ENCODE measurements at places on chromosomes 1 and 21. TPM values are rescaled to one million over a fixed set of nuclear protein-coding genes. Genes with fewer than 3 reads are reported as not detected.

- no peaks in the 10 kb centered on the region for H3K36me3 ChIP-seq
- no peak for DNase-seq
- H3K4me3 ChIP-seq, result no peak overlapping the region
Observed at GRCh38 chr1:20323613-20323920, 32.9 kb downstream of the VWA5B1 start.

- no peak overlapping the region for H3K4me3 ChIP-seq
- no peak overlapping the region for H3K27ac ChIP-seq
- no peaks in the 10 kb centered on the region for H3K36me3 ChIP-seq
- DNase-seq, result no peak
- no peaks in the 10 kb centered on the region for H3K4me1 ChIP-seq
Observed at GRCh38 chr21:38413958-38414548, 84.2 kb downstream of the ERG start.

GRCh38 chr1:28602536-28603439 lies 10.7 kb downstream of the RAB42 start:
- no peak overlapping the region for H3K4me3 ChIP-seq
- no peaks in the 10 kb centered on the region for H3K27me3 ChIP-seq
- H3K27ac ChIP-seq, result no peak overlapping the region

- H3K36me3 ChIP-seq, result no peaks in the 10 kb centered on the region
- H3K4me3 ChIP-seq, result no peak overlapping the region
- no peak for DNase-seq
- no peaks in the 10 kb centered on the region for H3K4me1 ChIP-seq
Observed at GRCh38 chr1:64396817-64397216, 73.1 kb upstream of the CACHD1 start.

Gene USP48
- 130 TPM for total RNA-seq

GRCh38 chr1:63892632-63893395 lies 119.0 kb downstream of the ROR1 start:
- H3K4me3 ChIP-seq, result peak overlapping the region; percentile 16
- peaks cover 17% of the 10 kb centered on the region for H3K4me1 ChIP-seq
- peak overlapping the region; percentile 46 for H3K27ac ChIP-seq
- peaks cover 32% of the 10 kb centered on the region for H3K27me3 ChIP-seq

DNA sequence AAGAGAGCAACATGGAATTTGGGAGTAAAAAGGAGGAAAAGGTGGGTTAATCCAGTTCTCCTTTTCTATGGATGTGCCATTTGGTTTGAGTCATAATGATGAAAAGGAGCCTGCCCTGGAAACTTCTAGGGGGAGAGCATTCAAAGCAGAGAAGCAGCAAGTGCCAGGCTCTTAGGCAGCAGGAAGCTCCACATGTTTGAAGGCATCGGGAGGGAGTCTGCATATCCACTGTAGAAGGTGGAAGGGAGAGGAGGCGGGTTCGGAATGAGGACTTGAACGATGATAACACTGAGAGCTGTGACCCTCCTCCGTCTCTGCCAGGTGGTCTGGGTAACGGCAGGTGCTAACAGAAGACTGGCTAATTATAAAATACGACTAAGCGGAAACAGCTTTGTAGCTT lies 128.2 kb downstream of the RYR2 start:
- no peaks in the 10 kb centered on the region for H3K36me3 ChIP-seq
- H3K27ac ChIP-seq, result no peak overlapping the region
- H3K4me3 ChIP-seq, result no peak overlapping the region
- no peaks in the 10 kb centered on the region for H3K4me1 ChIP-seq

DNA sequence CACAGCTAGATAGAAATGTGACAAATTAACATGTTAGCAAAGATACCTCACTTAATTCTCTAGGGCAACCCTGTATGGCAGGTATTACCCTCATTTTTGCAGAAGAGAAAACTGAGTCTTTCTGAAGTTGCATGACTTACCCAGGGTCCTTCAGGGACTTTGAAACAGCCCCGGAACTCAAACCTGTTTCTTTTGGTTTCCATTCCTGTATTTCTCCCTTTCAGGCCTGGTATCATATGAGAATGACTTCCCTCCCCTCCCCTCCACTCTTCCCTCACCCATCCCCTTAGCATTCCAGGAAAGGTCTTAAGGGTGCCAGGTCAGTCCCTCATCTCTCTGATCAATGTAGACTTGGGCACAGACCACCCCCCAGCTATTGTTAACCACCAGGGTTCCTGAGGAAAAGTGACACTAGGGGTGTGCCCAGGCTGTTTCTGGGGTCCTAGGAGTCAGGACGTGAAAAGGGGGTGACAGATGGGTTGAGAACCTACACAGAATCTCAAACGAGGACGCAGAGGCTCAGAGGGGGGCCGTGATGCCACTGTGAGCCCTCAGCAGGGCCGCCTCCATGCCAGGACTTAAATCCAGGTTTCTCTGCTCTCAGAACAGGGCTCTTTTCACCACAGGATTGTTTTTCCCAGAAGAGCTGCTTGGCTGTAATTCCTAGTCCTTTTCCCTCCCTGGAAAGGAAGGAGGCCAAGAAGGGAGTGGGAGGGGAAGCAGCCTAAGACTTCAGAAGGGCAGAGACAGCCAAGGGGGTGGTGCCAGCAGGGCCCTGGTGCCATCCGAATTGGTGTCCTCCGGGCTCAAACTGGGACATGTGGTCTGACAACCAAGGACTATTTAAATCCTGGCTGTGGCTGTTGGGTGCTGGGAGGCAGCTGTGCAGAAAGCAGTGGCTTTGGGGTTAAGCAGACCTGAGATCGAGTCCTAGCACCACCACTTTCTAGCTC lies 2.1 kb upstream of the WASF2 start:
- H3K4me1 ChIP-seq, result peaks cover 23% of the 10 kb centered on the region
- no peaks in the 10 kb centered on the region for H3K36me3 ChIP-seq
- H3K4me3 ChIP-seq, result no peak overlapping the region

Gene LRRC53
- not detected for total RNA-seq

DNA sequence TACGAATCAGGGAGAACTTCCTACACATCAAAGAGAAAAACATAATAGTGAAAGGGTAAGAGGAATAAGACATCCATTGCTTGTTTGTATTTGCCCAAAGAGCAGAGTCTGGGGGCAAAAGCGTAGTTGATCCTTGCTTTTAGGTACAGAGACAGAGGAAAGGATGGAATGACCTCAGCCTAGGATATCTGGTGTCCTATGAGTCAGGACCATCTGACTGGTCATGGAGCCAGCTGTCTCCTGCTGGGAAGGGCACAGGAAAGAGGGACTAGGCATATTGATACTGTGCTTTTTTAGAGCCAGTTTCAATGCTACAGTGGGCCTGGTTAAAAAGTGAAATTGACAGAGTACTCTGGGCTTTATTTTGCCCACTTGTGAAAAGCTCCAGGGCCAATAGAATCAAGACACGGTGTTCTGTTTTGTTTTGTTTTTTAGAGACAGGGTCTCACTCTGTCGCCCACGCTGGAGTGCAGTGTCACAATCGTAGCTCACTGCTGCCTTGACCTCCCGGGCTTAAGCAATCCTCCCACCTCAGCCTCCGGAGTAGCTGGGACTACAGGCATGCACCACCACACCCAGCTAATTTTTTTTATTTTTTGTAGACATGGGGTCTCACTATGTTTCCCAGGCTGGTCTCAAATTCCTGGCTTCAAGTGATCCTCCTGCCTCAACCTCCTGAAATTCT lies 3.2 kb downstream of the PLEKHO1 start:
- H3K27ac ChIP-seq, result peak overlapping the region; percentile 93
- H3K4me1 ChIP-seq, result peaks cover 47% of the 10 kb centered on the region
- peaks cover 21% of the 10 kb centered on the region for H3K36me3 ChIP-seq
- H3K27me3 ChIP-seq, result no peaks in the 10 kb centered on the region

- no peak overlapping the region for H3K27ac ChIP-seq
- DNase-seq, result no peak
- H3K27me3 ChIP-seq, result no peaks in the 10 kb centered on the region
- H3K4me3 ChIP-seq, result no peak overlapping the region
Observed at GRCh38 chr1:98278055-98278454, 357.2 kb upstream of the DPYD start.

- no peak for DNase-seq
- no peak overlapping the region for H3K4me3 ChIP-seq
- no peak overlapping the region for H3K27ac ChIP-seq
- no peaks in the 10 kb centered on the region for H3K4me1 ChIP-seq
Observed at GRCh38 chr1:118960567-118961136, 27.5 kb downstream of the TBX15 start.

- no peaks in the 10 kb centered on the region for H3K36me3 ChIP-seq
- H3K27me3 ChIP-seq, result peaks cover 13% of the 10 kb centered on the region
- H3K27ac ChIP-seq, result peak overlapping the region; percentile 59
- DNase-seq, result no peak
Observed at GRCh38 chr1:167720965-167721616, 691 bp upstream of the MPZL1 start.

Gene SDC3
- total RNA-seq, result not detected

Gene FCRL1
- not detected for total RNA-seq

DNA sequence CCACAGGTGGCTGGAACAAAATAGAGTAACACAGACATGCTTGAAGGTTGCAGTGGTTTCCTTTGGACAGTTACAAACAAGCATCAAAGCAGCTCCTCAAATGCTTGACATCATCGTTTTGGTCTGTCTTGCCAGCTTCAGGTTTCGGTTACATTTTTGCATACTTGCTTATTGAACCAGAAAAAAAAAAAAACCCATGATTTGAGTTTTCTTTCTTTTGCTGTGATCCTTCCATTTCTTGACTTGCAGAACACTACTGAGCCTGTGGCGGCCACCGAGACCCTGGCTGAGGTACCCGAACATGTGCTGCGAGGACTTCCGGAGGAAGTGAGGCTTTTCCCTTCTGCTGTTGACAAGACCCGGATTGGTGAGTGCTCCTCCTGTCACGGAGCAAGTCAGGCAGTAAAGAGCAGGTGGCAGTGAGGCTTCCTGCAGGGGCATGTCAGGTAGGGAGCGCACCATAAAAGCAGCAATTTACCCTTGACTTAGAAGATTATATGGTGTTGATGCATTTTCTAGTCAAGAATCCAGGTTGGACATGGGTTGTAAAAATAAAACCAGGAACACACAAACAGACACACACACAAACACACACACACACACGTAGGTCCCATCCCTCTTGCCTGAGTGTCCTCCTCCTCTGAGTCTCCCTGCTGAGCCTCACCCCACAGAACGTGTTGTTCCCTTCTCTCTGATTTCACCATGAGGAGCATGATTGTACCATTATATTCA lies 30.9 kb downstream of the PRDM2 start:
- peaks cover 59% of the 10 kb centered on the region for H3K4me1 ChIP-seq
- H3K27me3 ChIP-seq, result no peaks in the 10 kb centered on the region
- peak overlapping the region; percentile 99 for H3K27ac ChIP-seq

DNA sequence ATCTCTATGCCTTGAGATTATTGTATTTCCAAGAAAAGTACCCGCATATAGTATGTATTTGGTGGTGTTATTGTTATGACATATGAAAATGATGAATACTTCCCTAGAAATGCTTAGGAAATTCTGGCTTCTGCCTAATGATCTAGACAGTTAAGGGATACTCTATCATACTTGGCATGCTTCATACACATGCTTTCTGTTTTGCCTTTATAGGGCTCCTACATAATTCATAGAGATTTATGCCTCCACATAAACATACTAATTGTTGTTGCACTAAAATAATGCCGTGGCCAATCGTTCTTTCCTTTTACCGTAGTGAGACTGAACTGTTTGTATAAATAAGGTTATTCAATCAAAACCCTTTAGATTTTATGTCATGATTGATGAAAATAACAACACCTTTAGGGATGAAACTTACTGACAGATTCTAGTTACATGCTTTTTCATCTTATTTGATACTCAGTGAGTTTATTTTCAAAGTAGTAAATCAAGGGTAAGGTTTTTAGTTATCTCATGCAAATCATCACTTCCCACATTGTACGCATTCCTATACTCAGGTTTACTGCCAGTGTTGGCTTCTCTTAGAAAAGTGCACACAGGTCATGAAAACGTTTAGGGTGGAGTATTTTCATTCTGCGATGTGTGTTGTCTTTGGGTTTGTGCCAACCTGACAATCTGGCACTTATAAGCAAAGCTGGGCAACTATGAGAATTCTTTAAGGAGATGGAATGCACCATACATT lies 40.5 kb upstream of the SCYL3 start:
- DNase-seq, result no peak
- H3K4me1 ChIP-seq, result no peaks in the 10 kb centered on the region
- no peaks in the 10 kb centered on the region for H3K36me3 ChIP-seq
- no peak overlapping the region for H3K27ac ChIP-seq

DNA sequence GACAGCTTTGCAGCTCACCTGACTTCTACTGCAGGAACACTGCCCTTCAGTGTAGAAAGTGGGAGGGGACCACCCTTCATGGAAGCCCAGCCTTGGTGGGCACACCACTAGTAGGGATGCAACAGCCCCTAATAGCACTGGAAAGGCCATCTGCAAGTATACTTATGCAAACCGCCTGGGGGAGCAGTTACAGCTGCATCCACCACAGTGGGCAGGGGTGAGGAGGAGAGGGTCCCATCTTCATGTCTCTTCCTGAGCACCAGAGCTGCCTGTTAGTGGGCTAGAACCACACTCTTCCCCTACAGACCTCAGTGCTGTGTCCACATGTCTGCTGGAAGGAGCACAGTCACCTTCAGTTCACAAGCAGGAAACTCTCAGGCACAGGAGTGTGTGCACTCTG lies 66.2 kb upstream of the LHX8 start:
- H3K27ac ChIP-seq, result no peak overlapping the region
- H3K4me3 ChIP-seq, result no peak overlapping the region
- no peak for DNase-seq
- H3K27me3 ChIP-seq, result no peaks in the 10 kb centered on the region

Gene PDE9A
- 1.4 TPM for total RNA-seq

DNA sequence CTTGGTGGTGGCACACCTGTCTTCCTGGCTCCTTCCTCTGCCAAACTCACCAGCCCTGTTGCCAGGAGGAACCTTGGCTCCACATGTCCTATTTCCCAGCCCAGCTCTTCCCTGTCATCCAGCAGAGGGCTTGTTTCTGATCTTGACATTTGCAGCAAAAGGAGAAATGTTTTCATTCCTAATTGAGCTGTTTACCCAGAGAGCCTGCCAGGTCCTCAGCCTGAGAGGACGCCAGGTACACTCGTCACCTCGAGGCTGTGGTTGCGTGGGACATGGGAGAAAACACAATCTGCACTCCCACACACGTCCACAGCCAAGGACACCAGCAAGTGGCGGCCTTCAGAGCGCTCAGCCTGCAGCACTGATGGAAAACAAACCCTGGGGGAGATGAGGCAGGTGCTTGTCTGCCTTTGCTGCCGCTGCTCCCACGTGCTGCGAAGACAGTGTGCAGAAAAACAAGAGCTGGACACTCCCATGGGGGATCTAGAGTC lies 132.8 kb upstream of the CD34 start:
- no peaks in the 10 kb centered on the region for H3K4me1 ChIP-seq
- no peak for DNase-seq
- H3K4me3 ChIP-seq, result no peak overlapping the region
- peaks cover 18% of the 10 kb centered on the region for H3K27me3 ChIP-seq
- no peaks in the 10 kb centered on the region for H3K36me3 ChIP-seq
- H3K27ac ChIP-seq, result no peak overlapping the region

GRCh38 chr1:230356190-230356589 lies 69.9 kb downstream of the PGBD5 start:
- H3K4me1 ChIP-seq, result no peaks in the 10 kb centered on the region
- no peak overlapping the region for H3K27ac ChIP-seq
- no peak for DNase-seq
- H3K36me3 ChIP-seq, result no peaks in the 10 kb centered on the region

GRCh38 chr21:17798796-17799195 lies 20.4 kb downstream of the C21orf91 start:
- H3K27me3 ChIP-seq, result no peaks in the 10 kb centered on the region
- peaks cover 36% of the 10 kb centered on the region for H3K4me1 ChIP-seq
- DNase-seq, result no peak
- H3K36me3 ChIP-seq, result peaks cover 37% of the 10 kb centered on the region
- H3K27ac ChIP-seq, result peak overlapping the region; percentile 45

Gene GFI1
- total RNA-seq, result 35.4 TPM

Gene TSNAX
- total RNA-seq, result 55.2 TPM

Measured in natural killer cell treated with Interleukin-12 subunit alpha and Interleukin-12 subunit beta and Interleukin-15 and Interleukin-18, amount 100 ng/mL, for 72 hours (primary cell).